ENCODE measurements at places on chromosomes 16 and 17. TPM values are rescaled to one million over a fixed set of nuclear protein-coding genes. Genes with fewer than 3 reads are reported as not detected.

Gene C1QTNF1
- total RNA-seq, result 157 TPM

DNA sequence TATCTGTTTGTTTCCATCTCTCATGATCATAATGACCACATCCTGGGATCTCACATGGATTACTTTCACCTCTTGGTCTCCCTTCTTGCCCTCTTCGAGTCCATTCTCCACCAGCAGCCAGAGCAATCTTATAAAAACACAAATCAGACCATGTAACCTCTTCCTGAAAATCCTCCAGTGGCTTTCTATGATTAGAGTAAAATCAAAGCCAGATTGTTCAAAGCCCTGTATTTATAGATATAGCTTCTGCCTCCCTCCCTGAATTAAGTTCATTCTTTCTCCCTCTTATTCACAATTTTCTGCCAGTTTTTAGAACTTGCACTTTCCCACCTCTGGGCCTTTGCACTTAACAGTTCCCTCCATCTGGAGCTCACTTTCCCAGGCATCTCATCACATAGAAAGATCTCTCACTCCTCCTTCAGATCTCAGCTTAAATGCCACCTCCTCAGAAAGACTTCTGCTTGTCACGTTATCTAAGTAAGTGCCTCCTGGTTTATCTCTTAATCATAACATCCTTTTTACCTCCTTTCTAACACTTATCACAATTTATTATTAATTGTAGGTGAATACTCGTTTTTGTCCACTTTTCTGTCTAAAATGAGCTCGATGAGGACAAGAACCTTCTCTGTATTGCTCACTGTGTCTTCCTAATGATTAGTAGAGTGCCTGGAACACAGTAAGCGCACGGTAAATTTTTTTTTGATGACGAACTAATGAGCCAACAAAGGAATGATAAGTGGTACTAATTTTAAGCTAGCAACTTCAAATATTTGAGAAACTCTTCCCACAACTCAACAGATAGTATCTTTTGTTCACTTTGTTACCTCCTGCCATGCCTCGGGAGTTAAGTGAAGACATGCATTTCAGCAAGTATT is 80.5 kb downstream of the CYB561 start:
- no peaks in the 10 kb centered on the region for H3K36me3 ChIP-seq
- no peaks in the 10 kb centered on the region for H3K4me1 ChIP-seq
- H3K27me3 ChIP-seq, result no peaks in the 10 kb centered on the region
- no peak overlapping the region for H3K4me3 ChIP-seq
- no peak for DNase-seq
- H3K27ac ChIP-seq, result no peak overlapping the region

DNA sequence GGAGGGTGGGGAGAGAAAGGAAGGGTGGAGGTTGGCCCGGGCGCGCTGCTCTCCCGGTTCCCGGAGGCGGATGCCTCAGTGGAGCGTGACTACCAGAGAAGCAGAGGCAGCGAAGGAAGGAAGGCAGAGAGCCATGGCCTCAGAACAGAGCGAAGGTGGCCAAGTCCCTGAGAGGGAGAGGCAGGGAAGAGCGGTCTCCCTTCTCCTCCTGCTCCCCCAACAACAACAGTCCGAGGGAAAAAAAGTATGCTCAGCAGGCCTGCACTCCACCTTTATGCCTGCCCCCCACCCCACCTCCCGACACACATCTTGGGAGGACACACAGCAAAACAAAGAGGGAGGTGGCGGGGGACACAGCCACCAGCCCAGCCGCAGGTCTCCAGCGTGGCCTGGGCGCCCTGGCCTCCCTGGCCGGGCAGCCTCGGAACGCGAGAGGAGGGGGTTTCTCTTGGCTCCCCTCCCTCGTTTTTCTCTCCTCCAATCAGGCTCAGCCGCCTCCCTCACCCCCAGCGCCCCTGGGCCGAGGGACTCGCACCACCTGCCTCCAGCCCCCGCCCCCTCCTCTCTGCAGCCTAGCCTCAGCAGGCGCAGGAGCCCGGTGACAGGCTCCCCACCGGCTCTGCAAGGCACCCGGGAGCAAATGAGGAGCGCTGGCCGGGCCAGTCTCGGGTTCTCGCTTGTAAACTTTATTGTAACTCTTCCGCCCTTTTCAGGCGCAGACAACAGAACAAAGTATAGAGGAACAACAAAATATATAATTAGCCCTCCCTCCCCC is 1.1 kb upstream of the HOXB7 start:
- no peaks in the 10 kb centered on the region for H3K36me3 ChIP-seq
- no peak overlapping the region for H3K4me3 ChIP-seq
- H3K27me3 ChIP-seq, result no peaks in the 10 kb centered on the region
- H3K4me1 ChIP-seq, result no peaks in the 10 kb centered on the region

GRCh38 chr17:29620271-29620670 is 2.4 kb downstream of the CORO6 start:
- H3K4me1 ChIP-seq, result no peaks in the 10 kb centered on the region
- H3K4me3 ChIP-seq, result no peak overlapping the region
- no peaks in the 10 kb centered on the region for H3K36me3 ChIP-seq
- H3K27ac ChIP-seq, result no peak overlapping the region
- no peaks in the 10 kb centered on the region for H3K27me3 ChIP-seq

DNA sequence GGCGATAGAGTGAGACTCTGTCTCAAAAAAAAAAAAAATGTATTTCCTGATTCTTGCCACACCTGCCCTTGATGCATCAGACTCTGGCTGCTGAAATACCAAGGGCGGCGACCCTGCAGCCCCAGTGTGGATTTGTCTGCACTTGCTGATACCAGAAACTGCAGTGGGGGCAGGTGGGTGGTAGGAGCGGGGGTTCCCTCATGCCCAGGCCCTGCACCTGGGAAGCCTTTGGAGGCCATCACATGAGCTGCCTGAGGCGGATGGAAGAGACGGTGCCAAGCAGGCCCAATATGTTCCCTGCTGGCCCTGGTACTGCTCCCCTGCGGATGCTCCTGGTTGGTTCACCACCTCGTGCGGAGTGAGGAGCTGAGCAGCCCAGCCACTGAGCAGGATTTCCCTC is 50.6 kb downstream of the MARF1 start:
- H3K36me3 ChIP-seq, result peaks cover 2% of the 10 kb centered on the region
- DNase-seq, result no peak
- no peak overlapping the region for H3K4me3 ChIP-seq

Gene ALDOC
- total RNA-seq, result 22.1 TPM

DNA sequence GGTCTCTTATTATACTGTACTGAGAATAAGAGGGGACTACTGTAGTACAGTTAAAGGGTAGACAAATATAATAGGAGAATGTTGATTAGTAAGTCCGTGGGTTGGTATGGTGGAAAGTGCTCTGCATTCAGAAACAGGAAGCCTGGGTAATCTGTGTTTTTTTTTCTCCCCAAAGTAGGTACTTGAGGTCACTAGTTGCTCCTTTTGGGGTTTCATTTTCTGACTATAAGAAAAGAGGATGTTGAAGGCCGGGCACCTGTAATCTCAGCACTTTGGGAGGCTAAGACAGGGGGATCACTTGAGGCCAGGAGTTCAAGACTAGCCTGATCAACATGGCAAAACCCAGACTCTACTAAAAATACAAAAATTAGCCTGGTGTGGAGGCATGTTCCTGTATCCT is 42.0 kb upstream of the MMD start:
- H3K4me3 ChIP-seq, result no peak overlapping the region
- H3K36me3 ChIP-seq, result no peaks in the 10 kb centered on the region
- no peak for DNase-seq
- no peak overlapping the region for H3K27ac ChIP-seq
- no peaks in the 10 kb centered on the region for H3K27me3 ChIP-seq
- H3K4me1 ChIP-seq, result no peaks in the 10 kb centered on the region

DNA sequence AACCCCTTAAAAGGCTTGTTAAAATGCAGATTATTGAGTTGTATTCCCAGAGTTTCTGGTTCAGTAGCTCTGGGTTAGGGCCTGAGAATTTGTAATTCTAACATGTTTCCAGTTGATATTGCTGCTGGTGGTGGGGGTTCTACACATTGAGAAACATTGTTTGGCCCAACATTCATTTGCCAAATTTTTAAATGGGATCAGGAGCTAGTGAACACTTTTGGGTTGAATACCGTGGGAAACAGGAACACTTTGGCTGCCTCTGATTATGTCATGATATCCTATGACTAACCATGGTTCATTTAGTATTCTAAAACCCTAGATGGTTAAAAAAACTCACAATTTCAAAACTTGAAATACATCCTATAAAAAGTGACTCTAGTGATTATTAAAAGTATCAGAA is 89.3 kb downstream of the RPGRIP1L start:
- H3K27me3 ChIP-seq, result no peaks in the 10 kb centered on the region
- H3K4me3 ChIP-seq, result no peak overlapping the region
- no peaks in the 10 kb centered on the region for H3K4me1 ChIP-seq

DNA sequence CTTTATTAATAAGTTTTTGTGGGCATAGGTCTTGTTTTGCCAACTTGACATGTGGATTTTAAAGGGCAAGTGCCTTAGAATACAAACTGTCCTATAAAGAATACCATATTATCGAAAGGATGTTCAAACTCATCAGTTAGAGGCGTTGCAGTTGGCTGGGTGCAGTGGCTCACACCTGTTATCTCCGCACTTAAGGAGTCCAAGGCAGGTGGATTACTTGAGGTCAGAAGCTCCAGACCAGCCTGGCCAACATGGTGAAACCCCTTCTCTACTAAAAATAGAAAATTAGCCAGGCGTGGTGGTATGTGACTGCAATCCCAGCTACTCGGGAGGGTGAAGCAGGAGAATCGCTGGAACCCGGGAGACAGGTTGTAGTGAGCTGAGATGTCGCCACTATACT is 472.0 kb downstream of the WWOX start:
- no peaks in the 10 kb centered on the region for H3K4me1 ChIP-seq
- no peak for DNase-seq
- peaks cover 2% of the 10 kb centered on the region for H3K27me3 ChIP-seq
- H3K36me3 ChIP-seq, result no peaks in the 10 kb centered on the region
- no peak overlapping the region for H3K27ac ChIP-seq

DNA sequence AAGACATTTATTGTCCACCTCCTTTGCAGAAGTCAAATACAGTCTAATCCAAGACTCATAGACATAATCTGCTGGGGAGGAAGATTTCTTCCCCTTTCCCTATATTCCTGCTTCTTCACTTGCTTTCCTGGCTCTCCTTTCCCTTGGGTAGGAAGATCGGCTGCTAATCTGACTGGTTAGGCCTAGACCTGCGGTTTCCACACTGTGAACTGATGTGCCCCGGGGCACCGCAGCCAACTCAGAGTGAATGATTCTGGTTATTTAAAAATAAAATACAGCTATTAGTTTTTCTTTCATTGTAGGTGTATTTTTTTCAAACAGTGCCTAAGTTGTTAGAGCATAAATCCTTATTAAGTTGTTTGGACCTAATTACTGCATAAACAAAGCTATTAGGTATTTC is 78.9 kb downstream of the DNAH3 start:
- no peak overlapping the region for H3K27ac ChIP-seq
- no peaks in the 10 kb centered on the region for H3K4me1 ChIP-seq
- no peak for DNase-seq
- H3K4me3 ChIP-seq, result no peak overlapping the region
- no peaks in the 10 kb centered on the region for H3K27me3 ChIP-seq

- H3K27ac ChIP-seq, result no peak overlapping the region
- H3K27me3 ChIP-seq, result no peaks in the 10 kb centered on the region
- H3K4me1 ChIP-seq, result no peaks in the 10 kb centered on the region
- DNase-seq, result no peak
- no peak overlapping the region for H3K4me3 ChIP-seq
- H3K36me3 ChIP-seq, result no peaks in the 10 kb centered on the region
These were observed 157.6 kb upstream of the PLCG2 start for GRCh38 chr16:81621496-81621895.

Gene EVI2B
- total RNA-seq, result 12.7 TPM

DNA sequence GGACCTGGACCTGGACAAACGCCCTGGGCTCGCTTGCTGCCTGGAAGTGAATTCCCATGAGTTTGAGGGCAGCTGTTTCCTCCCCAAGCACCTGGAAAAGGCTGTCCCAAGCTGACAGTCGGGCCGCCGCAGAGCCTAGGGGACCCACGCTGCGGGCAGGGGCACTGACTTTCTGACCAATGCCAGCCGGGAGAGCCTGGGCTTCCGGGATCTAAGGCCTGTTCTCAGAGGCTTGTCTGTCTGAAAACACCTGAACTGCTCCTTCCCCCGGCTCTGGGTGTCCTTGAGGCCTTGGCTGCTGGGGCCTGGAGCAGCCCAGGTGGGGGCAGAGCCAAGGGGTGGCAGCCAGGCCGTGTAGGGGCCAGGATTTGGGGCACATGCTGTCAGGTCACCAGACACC is 72.6 kb downstream of the LMF1 start:
- H3K4me1 ChIP-seq, result no peaks in the 10 kb centered on the region
- no peak for DNase-seq
- H3K36me3 ChIP-seq, result no peaks in the 10 kb centered on the region
- no peak overlapping the region for H3K4me3 ChIP-seq
- H3K27me3 ChIP-seq, result no peaks in the 10 kb centered on the region

DNA sequence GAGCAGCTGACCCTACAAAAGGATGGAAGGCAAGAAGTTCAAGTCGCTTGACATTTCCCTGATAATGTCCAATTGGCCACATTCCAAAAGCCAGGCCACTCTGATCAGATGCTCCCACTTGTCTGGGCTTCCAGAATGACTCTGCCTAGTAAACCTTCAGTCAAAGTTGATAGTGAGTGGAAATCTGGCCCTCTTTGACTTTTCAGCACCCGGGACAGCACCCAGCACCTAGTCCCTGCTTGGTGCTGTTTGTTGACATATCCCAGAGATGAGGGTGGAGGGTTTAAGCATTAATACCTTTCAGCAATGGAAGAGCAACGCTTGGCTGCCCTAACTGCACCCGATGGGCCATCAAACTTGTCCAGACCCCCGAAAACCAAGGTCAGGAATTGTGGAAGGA is 131.3 kb downstream of the AIPL1 start:
- no peaks in the 10 kb centered on the region for H3K36me3 ChIP-seq
- H3K27me3 ChIP-seq, result no peaks in the 10 kb centered on the region
- no peak overlapping the region for H3K4me3 ChIP-seq
- no peak overlapping the region for H3K27ac ChIP-seq
- no peak for DNase-seq

- H3K4me3 ChIP-seq, result no peak overlapping the region
- H3K4me1 ChIP-seq, result no peaks in the 10 kb centered on the region
- H3K36me3 ChIP-seq, result peaks cover 4% of the 10 kb centered on the region
- H3K27ac ChIP-seq, result no peak overlapping the region
- no peaks in the 10 kb centered on the region for H3K27me3 ChIP-seq
These were observed 17.6 kb downstream of the HIGD1B start for GRCh38 chr17:44865231-44865660.

Gene CTRL
- 0.90 TPM for total RNA-seq

GRCh38 chr16:3856367-3857141 is 24.0 kb downstream of the CREBBP start:
- DNase-seq, result no peak
- H3K4me3 ChIP-seq, result no peak overlapping the region
- H3K36me3 ChIP-seq, result no peaks in the 10 kb centered on the region
- no peak overlapping the region for H3K27ac ChIP-seq

GRCh38 chr16:49353680-49354079 is 19.9 kb upstream of the C16orf78 start:
- H3K4me1 ChIP-seq, result no peaks in the 10 kb centered on the region
- no peak for DNase-seq
- no peaks in the 10 kb centered on the region for H3K36me3 ChIP-seq
- H3K27ac ChIP-seq, result no peak overlapping the region
- H3K27me3 ChIP-seq, result no peaks in the 10 kb centered on the region
- no peak overlapping the region for H3K4me3 ChIP-seq

Gene SLC5A11
- total RNA-seq, result not detected

GRCh38 chr16:80790751-80791150 is 13.6 kb downstream of the CDYL2 start:
- no peaks in the 10 kb centered on the region for H3K4me1 ChIP-seq
- no peak overlapping the region for H3K4me3 ChIP-seq
- H3K36me3 ChIP-seq, result no peaks in the 10 kb centered on the region
- no peak overlapping the region for H3K27ac ChIP-seq
- no peak for DNase-seq
